ENCODE measurements at places on chromosomes 6 and 20. TPM values are rescaled to one million over a fixed set of nuclear protein-coding genes. Genes with fewer than 3 reads are reported as not detected.

Gene GJA10
- total RNA-seq, result not detected

Gene KCNG1
- total RNA-seq, result 9.3 TPM

Gene TMEM74B
- total RNA-seq, result not detected

Gene KLHDC3
- total RNA-seq, result 115 TPM

Gene CALHM6
- total RNA-seq, result 0.30 TPM
